ENCODE measurements at places on chromosomes 7 and 10. TPM values are rescaled to one million over a fixed set of nuclear protein-coding genes. Genes with fewer than 3 reads are reported as not detected.

DNA sequence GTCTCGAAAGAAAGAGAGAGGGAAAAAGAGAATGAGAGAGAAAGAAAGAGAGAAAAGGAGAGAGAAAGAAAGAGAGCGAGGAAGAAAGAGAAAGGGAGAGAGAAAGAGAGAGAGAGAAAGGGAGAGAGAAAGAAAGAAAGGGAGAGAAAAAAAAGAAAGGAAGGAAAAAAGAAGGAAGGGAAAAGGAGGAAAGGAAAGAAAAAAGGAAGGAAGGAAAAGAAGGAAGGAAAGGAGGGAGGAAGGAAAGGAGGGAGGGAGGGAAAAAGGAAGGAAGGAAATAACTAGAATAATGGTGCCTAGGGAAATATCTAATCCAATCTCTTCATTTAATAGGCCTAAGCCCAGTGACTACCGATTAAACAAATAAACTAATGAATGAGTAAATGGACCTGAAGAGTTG is 85.4 kb upstream of the LYZL1 start:
- DNase-seq: no peak

Gene DOCK1
- 64.6 TPM for total RNA-seq

Gene SFTPA1
- total RNA-seq: 2.9 TPM

Gene CTAGE15
- not detected for total RNA-seq

DNA sequence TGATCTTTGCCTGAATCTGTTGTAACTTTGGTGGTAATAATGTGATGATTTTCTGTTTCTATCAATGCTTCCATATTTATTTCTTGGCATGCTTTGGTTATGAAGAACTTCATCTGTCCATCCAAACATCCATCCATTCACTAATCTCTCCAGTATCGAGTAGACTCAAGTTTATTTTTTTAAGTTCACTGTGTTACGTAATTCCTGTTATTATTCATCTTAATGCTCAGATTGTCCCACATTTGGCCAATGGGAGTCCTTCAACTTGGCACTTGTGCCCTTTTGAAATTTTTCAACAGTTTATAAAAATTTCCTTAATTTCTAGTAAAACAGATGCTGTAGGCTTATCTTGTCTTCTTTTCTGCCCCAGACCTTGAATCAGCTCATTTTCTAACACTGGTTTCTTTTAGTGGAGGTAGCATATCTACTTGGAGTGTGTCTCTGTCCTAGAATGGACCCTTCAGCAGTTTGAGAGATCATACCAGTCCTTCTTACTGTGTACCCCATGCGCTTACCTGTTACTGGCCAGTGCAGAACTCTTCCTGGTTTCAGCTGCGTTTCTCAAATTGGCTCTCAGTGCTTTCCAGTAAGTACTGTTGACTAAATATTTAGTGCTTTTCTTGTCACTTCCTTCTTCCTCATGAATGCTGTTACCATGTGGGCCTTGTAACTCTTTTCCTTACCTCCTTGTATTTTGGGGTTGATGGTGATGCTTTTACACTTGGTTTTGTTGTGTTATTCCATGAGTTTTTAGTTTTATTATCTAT is 100.8 kb downstream of the MLLT10 start:
- DNase-seq: no peak
